IPS DF 19.7 (cell line): ENCODE measurements at places on chromosomes 11 and 22.

DNA sequence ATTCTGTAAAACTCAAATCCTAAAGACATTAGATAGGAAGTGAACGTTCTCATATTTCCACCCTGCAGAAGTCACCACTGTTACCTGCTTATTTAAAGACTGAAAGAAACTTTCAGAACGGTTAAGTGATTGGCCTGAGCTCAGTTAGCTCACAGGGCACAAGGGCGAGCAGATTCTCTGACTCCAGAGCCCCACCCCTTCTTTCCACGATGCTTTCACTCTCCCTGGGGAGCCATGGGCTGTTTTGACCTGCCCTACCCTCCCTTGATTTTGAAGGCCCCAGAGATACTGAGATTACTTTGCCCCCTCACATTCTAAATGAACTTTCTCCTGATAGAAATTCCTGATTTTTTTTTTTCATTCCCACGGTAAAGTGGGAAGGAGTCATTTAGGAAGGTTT, 33.9 kb downstream of the ARHGAP1 start:
- DNase-seq = no peak

GRCh38 chr11:58575377-58576020, at the start of gene LPXN:
LPXN (minus strand) TSS chr11:58575856; CDS start chr11:58575772, 84 bp downstream.
- no peak for DNase-seq

GRCh38 chr11:94398101-94398500, 3.1 kb downstream of the GPR83 start:
- no peak for DNase-seq

DNA sequence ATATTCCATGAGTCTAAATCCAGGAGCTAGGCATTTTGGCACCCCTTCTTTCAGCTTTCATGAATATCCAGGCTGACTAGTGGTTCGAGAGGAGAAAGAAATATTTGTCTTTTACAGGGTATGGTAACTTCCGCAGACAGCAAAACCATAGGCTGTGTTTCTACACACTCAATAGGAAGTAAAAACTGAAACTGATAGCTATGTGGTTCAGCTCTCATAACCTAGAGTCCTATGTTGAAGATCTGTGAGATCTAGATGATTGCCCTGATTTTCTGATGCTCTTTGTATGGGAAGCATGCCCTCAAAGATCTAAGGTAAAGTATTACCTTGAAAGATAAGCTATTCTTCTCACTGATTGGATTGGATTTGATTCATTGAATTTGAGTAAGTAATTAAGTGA, 118.3 kb downstream of the CD44 start:
- DNase-seq = no peak

GRCh38 chr11:2838091-2838490, 47.5 kb downstream of the CDKN1C start:
- DNase-seq = no peak

DNA sequence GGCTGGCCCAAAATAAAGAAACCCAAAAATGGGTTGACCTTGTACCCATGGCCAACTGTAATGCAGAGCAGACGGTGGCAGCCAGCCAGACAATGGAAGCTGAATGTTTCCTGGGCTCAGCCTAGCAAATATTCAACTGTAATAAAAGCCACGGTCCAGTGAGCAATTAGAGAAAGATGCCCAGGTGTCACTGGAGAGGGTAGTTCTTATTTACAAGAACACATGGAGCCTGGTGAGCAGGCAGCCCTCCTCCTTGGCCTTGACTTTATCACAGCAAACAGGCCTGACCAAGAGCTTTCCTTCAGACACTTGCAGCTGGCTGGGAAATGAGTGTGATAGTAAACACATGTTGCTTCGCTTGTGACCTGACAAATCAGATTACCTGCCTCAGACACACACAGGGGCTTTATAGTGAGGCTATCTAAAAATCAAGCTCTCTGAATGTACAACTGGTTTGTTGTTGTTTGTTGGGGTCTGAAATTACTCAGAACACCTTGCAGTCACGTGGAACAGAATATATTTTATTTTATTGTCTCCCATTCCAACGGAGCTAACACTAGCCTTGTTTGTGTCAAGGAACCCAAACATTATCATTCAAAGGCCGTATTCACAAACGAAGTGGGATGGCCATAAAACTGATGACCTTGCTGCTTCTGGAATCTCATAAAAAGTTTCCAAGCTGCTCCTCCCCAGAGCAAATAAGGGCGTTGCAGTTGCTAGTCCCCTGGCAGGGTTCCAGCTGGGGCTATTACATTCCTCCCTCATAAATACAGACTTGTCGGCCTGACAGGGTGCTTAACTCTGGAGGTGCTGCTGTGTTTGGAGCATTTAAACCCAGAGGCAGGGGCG, 161.1 kb downstream of the BBOX1 start:
- DNase-seq = no peak

DNA sequence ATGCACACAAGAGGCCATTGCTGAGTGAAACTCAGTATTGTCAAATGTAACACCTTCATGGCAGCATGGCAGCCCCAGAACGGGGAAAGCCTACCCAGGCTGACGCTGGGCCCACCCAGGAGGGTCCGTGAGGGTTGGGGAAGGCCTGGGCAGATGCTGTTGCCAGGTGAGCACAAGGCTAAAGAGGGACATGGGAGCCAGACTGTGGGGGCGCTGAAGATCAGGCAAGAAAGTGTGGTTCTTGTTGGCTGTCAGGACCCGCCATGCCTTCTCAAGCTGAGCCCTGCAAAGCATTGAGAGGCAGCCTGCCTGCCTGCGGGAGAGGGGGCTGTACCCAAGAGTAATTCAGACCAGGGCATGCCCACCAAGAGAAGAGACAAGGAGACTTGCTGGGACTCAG, 85.0 kb upstream of the PITPNB start:
- no peak for DNase-seq
